ENCODE measurements at places on chromosomes 6 and 20. TPM values are rescaled to one million over a fixed set of nuclear protein-coding genes. Genes with fewer than 3 reads are reported as not detected.

The C6orf15 gene
- total RNA-seq = not detected

The LAMA2 gene
- total RNA-seq = 40.2 TPM

The NNAT gene
- total RNA-seq = 1.3 TPM

The PSORS1C1 gene
- 3.0 TPM for total RNA-seq

The RALGAPB gene
- 38.3 TPM for total RNA-seq

The SFTA2 gene
- total RNA-seq = not detected

The QRSL1 gene
- 10.3 TPM for total RNA-seq

The IDH3B gene
- 86.0 TPM for total RNA-seq

The SLC13A3 gene
- 1.6 TPM for total RNA-seq

The TXLNB gene
- total RNA-seq = 0.32 TPM

The ADTRP gene
- 1.3 TPM for total RNA-seq

The SLC35D3 gene
- total RNA-seq = not detected
